ENCODE measurements at places on chromosomes 6 and 20.
A peak's percentile ranks its signal among the peaks of the same experiment; 100 is the strongest.

DNA sequence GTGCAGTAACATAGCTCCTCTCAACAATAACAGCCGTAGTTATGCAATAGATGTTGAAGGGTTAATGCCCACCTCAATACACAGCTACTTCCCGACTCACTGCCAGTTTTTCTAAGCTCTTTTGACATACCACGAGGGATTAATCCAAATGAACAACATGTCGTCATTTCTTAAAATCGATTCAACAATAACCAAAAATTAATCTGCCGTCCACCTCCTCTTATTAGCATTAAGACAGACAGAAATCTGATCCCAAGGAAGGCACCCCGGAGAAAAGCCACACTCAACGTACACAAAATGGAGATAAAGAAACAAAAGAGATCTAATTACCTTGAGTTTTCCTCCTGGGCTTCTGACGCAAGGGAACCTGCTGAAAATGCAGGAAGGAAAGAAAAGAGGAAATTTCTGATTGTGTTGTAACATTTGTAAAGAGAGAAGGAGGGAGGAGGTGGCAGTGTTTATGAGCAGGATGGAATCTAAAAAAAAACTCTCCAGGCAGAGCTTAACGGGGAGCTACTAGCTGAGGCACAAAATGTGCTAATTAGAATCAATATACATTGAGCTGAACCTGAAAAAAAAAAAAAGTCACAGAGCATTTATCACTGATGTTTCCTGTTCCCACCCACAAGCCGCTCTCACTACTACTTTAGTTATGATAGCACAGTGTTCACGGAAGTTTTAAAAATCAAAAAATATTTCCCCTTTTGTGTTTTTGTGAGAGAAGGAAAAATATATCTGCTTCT lies 109.3 kb downstream of the IPCEF1 start:
- DNase-seq, result peak; percentile 49

GRCh38 chr20:24685736-24686135 lies 216.3 kb downstream of the SYNDIG1 start:
- no peak for DNase-seq

DNA sequence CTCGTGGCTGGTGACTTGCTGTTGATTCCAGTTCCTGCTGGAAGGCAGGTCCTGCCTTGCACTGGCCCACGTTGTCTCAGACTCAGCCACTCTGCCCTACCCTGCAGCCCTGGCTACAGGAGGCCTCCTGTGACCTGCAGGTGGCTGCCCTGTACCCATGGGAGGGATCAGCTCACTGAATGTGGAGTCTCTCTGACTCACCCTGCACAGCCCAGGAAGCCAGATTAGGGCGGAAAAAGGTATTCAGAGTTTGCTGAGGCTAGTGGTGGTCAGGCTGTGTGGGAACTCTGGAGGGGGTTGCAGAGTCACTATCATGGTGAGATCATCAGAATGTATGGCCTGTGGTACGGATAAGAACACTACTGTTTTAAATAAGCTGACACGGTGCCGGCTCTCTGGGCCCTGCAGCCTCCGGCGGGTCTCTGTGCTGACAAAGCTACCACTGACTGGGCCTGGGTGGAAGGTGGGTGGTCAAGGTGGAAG lies 24.7 kb upstream of the PYGB start:
- peak; percentile 72 for DNase-seq

DNA sequence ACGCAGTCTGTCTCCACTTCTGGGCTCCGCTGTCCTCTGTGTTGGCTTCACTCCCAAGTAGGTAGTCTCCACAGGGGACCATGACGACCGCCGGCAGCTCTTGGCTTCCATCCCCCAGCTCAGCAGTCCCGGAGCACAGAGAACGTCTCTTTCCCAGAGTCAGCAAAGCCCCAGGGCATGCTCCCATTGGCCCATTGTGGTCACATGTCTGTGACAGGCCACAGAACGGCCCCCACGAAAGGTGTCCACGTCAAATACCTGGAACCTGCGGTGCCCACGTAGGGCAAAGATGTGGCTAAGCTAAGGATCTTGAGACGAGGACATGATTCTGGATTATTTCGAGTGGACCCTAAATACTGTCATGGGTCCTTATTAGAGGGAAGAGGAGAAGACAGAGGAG lies 438.4 kb upstream of the SULF2 start:
- DNase-seq, result no peak

GRCh38 chr6:112576423-112576822 lies 229.3 kb downstream of the RFPL4B start:
- DNase-seq, result no peak

DNA sequence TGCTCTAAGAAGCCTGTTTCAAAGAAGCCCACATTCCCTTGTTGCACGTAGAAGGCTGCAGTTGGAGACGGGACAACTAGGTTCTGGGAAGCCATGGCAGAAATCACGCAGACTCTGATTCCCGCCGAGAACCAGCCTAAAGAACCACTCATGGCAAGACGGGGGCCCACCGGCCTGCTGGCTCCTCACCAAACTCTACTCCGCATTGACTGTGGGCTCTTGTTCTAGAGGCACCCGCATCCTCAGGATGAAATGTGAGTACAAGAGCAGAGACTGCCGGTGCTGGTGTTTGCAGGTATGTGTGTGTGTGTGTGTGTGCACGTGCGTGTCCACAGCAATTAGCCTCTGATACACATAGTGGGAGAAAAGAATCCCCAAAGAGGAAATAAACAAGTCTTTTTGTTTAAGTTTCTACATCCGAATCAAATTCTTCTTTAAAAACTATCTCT lies 42.3 kb upstream of the NR2E1 start:
- no peak for DNase-seq

DNA sequence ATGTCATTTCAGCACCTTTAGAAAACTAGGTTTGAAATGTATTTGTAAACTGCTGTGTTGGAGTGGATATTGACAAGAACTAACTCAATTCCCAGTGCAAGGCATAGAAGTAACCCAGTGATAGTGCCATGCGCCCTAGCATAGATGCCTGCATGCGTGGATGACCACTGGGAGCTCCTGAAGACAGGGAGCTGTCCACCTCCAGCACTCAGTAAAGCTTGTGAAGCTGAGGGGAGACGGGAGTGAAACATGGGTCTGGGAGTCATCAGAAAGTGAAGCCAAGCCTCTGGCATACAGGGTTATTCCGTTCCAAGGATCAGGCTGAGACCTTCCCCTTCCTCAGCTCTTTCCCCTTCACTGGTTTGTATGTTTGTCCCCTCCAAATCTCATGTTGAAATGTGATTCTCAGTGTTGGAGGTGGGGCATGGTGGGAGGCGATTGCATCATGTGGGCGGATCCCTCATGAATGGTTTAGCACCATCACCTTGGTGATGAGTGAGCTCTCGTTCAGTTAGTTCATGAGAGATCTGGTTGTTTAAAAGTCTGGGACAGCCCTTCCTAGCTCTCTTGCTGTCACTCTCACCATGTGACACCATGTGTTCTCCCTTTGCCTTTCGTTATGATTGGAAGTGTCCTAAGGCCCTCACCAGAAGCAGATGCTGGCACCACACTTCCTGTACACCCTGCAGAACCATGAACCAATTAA lies 146.5 kb upstream of the FERMT1 start:
- no peak for DNase-seq

DNA sequence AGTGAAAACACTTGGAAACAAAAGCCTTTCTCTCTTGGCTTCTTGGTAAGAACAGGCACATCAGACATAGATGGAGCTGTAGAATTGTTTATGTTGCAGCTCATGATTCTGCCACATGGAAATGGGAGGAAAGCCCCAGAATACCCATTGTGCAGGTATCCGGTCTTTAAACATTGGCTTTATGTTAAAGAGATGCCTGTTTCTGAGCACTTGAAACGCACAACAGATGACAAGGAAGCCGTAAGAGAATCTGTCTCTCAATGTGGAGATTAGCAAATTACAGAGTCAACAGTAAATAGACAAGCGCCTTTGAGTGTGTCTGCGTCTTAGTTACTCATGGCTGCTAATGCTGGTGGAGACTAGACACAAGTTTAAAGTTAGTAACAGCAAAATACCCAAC lies 10.5 kb downstream of the TNFAIP3 start:
- no peak for DNase-seq

- no peak for DNase-seq
These were observed 36.2 kb downstream of the BTBD9 start for GRCh38 chr6:38603496-38603895.

DNA sequence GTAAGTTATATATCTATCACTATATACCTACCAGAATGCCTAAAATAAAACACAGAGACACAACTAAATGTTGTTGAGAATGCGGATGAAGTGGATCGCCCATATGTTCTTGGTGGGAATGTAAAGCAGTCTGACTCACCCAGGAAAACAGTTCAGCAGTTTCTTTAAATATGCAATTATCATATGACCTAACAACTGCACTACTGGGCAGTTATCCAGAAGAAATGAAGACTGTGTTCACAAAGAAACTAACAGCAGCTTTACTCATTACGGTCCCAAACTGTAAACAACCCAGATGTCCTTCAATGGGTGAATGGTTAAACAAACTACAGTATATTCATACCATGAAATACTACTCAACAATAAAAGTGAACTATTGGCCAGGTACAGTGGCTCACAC lies 14.3 kb upstream of the ZC3H12D start:
- no peak for DNase-seq

DNA sequence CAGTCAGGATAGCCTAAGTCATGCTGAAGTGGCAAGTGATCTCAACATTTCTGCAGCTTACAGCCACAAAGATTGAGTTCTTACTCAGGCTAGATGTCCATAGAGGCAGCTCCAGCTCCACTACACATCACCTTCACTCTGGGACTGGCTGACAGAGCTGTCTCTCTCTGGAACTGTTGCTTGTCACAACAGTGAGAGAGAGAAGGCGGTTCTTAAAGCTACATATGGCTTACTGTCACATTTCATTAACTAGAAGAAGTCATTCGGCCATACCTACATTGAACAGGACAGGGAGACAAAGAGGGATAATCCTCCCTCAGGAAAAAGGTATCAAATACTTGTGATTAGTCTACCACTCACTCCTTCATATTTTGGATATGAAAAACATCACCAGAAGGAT lies 914.9 kb upstream of the FLRT3 start:
- no peak for DNase-seq

- no peak for DNase-seq
These were observed 9.1 kb upstream of the RNF182 start for GRCh38 chr6:13915561-13916229.

GRCh38 chr6:144447472-144447871 lies 162.3 kb downstream of the UTRN start:
- DNase-seq, result no peak

DNA sequence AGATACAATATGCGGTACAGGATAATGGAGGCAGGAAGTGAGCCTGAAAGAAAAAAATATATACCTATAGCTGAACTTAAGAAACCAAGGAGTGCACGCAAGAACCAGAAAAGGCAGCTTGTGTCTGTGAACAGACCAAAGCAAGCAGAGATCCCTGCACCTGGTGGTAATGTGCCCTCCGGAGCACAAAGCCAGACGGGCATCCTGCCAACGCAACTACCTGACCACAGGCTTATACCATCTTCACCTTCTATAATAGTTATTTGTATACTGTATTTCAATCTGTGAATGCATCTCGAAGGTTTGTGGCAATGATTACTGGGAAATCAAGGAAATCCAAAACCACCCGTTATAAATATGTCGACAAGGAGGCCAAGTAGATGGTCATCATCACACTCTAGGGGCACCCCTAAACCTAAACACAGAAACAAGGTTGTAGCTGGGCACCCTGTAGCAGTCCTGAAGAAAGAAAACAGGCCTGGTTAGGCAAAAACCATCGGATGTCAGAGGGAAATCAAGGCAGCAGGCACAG lies 801 bp downstream of the FBXL4 start:
- DNase-seq, result peak; percentile 23

DNA sequence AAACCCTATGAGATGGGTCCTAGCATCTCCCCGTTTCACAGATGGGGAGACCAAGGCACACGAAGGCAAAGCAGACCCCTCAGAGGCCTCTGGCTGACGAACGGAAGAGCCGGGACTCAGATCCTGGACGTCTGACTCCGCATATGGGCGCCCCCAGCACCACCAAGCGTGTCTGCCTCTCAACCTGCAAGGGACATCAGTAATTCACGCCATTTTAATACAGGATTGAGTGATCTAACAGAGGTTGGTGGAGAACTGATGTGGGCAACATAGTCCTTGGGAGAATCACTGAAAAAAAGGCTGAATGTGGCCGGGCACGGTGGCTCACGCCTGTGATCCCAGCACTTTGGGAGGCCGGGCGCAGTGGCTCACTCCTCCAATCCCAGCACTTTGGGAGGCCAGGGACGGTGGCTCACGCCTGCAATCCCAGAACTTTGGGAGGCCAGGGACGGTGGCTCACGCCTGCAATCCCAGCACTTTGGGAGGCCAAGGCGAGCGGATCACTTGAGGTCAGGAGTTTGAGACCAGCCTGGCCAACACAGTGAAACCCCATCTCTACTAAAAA lies 206.6 kb downstream of the DLL1 start:
- no peak for DNase-seq

DNA sequence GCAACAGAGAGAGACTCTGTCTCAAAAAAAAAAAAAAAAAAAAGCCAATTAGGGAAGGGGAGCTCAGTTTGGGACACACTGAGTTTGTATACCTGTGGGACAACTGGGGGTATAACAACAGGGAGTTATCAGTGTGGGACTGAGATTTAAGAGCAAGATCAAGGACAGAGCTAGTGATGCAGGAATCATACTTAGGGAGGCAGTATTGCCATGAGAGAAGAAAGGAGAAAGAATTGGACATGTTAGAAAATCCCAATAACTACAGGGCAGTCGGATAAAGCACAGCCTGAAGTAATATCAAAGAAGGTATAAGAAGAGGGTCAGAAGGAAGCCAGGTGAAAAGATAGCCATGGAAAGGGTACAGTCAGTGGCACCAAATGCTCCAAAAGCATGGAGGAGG lies 121.2 kb downstream of the PTPRT start:
- no peak for DNase-seq

DNA sequence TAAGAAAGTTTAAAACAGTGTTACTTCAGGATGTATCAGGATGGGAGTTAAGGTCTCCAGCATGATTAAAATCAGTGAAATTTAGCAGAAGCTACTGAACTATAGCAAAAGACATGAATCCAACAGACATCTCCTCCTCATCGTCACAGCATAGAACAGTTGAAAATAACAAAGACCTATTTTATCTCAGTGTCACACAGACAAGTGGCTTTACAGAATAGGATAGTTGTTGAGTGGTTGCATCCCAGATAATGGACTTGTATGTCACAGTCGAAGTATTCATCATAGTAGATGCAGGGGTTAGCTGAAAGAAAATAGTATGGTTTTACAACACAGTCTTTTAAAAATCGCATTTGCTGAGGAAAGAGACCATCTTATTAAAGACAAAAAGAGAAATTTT lies 31.2 kb downstream of the CRISP1 start:
- DNase-seq, result no peak

DNA sequence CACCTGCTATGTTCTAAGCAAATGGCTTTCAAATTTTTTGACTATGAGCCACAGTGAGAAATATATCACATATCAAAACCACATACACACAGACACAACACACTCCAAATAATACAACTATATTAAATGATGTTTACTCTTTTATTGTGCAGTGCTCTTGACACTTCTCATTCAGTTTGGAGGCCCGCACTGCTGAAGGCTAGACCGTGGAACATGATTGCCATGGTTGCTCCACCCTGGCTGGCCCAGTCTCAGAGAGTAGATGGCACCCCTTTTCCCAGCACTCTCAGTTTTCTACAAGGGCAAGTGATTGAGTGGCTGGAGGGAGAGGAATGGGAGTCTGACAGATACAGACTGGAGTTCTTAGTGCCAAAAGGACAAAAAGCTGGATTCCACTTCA lies 86.9 kb downstream of the SH3BGRL2 start:
- no peak for DNase-seq

GRCh38 chr20:57161478-57162361 lies 104.7 kb downstream of the BMP7 start:
- DNase-seq, result no peak
